ENCODE measurements at places on chromosomes 6 and 20.

DNA sequence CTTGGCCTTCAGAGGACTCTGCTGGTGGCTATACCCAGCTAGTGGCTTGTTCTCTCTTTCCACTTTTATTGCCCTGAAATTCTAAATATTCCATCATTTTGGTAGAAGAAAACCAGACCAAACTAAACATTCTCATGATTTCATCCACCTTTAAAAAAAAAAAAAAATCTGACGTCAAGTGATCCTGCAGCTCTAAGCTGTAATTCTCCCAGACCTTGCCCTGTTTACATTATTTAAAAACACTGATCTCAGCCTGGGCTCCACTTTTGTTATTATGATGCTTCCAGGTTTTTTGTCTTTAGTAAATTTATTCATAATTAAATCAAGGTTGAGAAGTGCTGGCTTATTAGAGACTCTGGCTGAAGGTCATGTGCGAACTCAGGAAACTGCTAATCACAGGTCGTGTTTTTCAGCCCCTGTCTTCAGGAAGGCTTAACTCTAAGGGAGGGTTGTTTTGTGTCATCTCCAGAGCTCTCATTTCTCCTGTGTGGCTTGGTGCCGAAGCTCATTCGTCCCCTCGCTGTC lies 114.4 kb downstream of the MTHFD1L start:
- no peak for DNase-seq

DNA sequence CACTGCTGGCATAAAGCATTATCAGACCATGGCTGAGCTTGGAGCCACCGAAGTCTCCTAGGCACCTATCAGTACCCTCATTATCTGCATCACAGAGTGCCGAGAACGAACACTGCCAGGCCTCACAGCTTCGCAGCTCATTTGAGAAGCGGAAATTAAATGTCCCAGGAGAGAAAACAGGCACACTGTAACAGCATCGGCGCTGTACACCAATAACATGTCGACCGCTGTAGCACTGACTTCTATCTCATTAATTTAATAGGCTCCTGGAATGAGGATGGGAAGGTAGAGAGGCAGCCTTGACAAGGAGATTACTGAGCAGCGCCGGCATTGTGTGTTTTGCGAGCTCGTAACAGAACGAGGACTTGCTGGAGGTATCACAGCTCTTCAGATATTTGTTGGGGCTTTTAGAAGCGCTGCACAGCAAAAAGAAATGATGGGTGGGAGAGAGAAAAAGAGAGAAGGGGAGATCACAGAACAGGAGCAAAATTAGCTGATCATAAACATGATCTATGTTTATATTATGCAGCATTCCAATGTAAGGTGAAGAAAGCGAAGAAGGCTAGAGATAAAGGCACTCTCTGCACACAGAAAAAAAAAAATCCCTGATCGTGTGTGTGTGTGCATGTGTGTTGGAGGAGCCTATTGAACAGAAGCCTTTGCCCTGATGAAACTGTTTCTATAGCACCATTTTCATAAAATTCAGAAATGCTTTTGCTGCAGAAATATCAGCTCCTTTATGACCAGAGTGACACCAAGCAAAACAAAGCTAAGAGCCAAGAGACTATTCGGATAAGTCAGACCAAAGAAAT lies 29.2 kb downstream of the ID4 start:
- peak; percentile 87 for DNase-seq

- DNase-seq: no peak
Measured at GRCh38 chr6:116010386-116010785, 50.3 kb downstream of the FRK start.

DNA sequence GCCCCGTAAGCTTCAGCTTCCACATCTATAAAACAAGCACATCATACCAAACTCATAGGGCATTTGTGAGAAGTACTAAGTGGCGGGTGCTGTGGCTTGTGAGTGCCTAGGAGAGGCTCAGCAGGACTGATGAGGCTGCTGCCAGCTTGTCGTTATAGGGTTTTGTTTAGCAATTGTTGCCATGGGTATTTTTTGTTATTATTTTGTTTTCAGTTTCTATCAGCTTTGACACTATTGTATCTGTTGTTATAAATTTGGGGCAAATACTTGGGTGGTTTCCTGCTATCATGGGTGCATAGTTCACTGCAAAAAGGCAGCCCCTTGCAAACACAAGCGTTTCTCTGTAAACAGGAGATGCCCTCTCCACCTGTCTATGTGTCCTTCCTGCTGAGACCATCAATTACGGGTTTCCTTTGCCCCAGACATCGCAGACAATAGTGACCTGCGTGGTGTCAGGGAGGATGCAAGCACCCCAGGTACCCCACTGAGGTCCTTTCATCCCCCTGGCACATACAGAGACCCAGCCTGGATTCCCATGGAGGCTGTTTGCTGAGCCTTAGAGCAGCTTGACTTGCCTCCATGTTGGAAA lies 3.1 kb upstream of the CCDC167 start:
- DNase-seq: no peak

GRCh38 chr6:10033223-10033829 lies 381.5 kb downstream of the TFAP2A start:
- DNase-seq: no peak

DNA sequence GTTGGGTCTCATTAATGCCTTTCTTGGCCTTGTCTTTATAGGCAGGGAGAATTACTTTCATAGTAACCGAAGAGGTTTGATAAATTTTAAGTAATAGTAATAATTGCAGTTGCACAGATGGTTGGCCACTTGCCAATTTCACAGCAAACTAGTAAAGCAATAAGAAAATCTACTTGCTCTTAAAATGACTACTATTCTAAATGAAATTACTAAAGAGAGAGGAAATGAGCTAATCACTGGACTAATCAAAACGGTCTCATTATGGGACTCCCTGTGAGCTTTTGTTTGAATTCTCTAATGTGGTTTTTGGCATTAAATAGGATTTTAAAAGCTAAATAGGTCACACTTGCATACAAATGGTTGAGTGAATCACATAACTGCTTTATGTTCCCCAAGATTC lies 227.4 kb upstream of the PLN start:
- DNase-seq: peak; percentile 12

DNA sequence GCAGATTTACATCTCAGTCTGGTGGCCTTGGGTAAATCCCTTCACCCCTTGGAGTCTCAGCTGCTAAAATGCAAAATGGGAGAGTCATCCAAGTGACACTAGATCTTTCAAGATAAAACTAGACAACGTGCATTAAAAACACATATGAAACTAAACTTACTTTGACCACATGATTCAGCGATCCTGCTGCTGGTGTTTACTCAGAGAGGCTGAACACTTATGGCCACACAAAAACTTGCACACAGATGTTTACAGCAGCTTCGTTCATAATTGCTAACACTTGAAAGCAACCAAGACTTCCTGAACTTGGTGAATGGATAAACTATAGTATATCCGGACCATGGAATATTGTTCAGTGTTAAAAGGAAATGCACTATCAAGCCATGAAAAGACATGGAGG lies 55.3 kb upstream of the GPR6 start:
- no peak for DNase-seq

DNA sequence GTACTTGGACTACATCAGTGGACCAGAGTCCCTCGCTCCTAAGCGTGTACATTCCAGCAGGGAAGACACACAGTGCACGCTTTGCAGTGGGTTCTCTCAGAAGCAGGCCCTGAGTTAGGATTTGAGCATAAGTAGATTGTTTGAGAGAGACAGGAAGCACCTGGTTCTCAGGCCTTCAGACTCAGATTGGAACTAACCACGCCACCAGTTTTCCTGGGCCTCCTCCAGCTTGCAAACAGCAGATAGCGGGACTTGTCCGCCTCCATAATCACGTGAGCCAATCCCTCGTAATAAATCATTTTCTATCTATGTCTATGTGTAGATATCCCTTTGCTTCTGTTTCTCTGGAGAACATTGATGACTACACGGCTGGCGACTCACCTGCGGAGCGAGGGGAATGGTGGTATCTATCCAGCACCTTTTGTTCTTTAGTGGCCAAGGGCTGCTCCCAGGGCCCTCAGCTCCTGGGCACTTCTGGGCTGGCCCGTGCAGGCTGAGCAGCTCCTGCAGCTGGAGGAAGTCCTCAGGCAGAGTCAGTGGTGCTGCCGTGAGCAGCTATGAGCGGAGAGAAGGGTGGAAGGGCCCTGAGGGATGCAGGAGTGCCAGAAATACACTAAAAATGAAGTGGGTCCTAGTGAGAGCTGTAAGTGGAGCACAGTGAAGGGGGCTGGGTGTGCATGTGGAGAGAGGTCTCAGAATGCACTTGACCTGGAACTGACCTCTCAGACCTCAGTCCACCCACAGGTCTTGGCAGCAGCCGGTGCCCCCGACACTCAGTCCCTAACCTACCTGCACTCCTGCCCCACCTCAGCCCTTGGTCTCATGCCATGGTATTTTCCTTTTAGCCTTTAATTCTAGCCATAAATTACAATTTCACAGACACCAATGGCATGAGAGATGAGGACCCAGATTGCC lies 76.9 kb downstream of the STK35 start:
- DNase-seq: no peak

- no peak for DNase-seq
Measured at GRCh38 chr20:23399568-23400241, 21.6 kb downstream of the NAPB start.

GRCh38 chr20:37454636-37455385 lies 66.2 kb upstream of the NNAT start:
- DNase-seq: no peak

- peak; percentile 25 for DNase-seq
Measured at GRCh38 chr6:28383235-28384142, 16.1 kb downstream of the ZSCAN12 start.

DNA sequence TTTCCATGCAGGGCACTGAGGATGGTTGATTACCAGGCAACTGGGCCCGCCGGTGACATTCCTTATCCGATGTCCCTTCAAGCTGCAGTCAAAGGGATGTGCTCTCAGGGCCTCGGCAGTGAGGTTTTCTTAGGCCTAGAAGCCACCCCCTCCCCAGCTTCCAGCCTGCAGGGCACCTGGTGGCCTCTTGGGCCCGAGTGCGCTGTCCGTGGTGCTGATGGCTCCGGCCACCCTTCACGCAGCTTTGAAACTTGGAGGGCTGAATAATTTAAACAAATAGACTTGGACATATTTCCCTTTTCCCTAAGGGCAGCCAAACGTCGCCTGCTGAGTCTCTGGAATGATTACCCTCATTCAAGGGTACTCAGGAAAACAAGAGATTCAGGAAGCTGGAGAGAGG lies 8.9 kb upstream of the MLN start:
- DNase-seq: no peak

- DNase-seq: no peak
Measured at GRCh38 chr20:50040432-50041245, 57.9 kb downstream of the SNAI1 start.

- no peak for DNase-seq
Measured at GRCh38 chr6:71599359-71599758, 287.0 kb upstream of the RIMS1 start.

DNA sequence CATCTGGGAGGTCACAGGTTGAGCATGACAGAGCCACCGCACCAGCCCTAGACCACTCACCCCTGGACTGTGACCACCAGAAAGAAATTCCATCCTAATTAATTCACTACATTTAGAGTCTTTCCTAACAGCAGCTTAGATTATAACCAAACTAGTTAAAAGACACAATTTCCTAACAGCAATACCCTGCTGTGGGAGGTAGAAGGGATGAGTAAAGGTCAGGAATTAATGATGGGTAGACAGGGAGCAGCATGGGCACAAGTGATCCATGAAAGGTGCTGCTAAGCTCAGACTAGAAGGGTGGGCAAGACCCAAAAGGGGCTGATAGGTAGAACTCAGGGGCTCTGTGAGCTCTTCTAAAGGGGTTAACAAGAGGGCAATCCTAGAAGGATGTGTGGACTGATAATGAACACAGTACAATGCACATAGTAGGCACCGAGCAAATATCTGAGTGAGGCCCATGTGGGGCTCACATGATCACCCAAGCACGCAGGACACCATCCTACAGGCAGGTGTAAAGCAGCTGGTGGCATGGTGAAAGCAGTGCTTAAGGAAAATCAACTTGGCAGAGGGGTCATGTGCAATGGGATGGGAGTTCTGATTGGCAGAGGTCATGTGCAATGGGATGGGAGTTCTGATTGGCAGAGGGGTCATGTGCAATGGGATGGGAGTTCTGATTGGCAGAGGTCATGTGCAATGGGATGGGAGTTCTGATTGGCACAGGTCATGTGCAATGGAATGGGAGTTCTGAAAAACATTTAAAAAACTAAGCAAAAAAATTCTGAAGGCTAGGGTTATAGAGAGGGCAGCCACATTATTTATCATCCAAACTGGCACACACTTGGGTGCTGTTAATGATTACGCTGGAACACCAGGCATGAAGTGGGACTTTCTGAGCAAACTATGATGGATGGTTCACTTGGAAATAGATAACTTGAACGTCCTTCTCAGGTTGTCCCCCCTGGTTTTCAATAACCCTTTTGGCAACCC lies 188.2 kb upstream of the FOXQ1 start:
- no peak for DNase-seq
